ENCODE measurements at places on chromosomes 2 and 18. TPM values are rescaled to one million over a fixed set of nuclear protein-coding genes. Genes with fewer than 3 reads are reported as not detected.

- no peaks in the 10 kb centered on the region for H3K4me1 ChIP-seq
- DNase-seq, result no peak
- peaks cover 7% of the 10 kb centered on the region for H3K27me3 ChIP-seq
- no peak overlapping the region for H3K27ac ChIP-seq
- H3K36me3 ChIP-seq, result no peaks in the 10 kb centered on the region
Measured at GRCh38 chr2:173881461-173881860, 83.7 kb downstream of the SP3 start.

DNA sequence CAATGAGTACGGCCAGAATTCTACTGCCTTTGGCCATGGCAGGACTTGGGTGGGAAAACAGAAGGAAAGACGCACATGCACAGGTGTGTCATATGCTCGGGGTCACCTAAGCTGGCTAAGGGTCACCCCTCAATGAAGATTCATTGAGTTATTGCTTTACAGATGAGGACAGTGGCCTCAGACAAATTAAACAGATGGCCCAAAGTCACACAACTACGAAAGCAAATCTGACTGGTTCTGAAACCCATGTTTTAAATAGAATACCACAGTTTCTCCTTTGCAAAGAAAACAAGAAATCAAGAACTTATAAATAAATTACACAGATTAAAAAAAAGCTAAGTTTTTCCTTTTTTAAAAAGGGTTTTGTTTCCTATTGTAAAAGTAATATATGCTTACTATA is 70.5 kb downstream of the ID2 start:
- H3K27ac ChIP-seq, result no peak overlapping the region
- H3K4me3 ChIP-seq, result no peak overlapping the region
- no peak for DNase-seq
- H3K4me1 ChIP-seq, result no peaks in the 10 kb centered on the region
- no peaks in the 10 kb centered on the region for H3K27me3 ChIP-seq
- H3K36me3 ChIP-seq, result peaks cover 7% of the 10 kb centered on the region

- H3K27me3 ChIP-seq, result peaks cover 36% of the 10 kb centered on the region
- no peaks in the 10 kb centered on the region for H3K36me3 ChIP-seq
- H3K27ac ChIP-seq, result no peak overlapping the region
- DNase-seq, result no peak
- H3K4me1 ChIP-seq, result no peaks in the 10 kb centered on the region
Measured at GRCh38 chr2:134031539-134031938, 222.3 kb upstream of the MGAT5 start.

GRCh38 chr2:146642066-146642465 is 1202.8 kb upstream of the ACVR2A start:
- H3K36me3 ChIP-seq, result no peaks in the 10 kb centered on the region
- H3K27me3 ChIP-seq, result no peaks in the 10 kb centered on the region
- H3K4me1 ChIP-seq, result no peaks in the 10 kb centered on the region
- H3K4me3 ChIP-seq, result no peak overlapping the region
- DNase-seq, result no peak

- no peaks in the 10 kb centered on the region for H3K36me3 ChIP-seq
- H3K4me3 ChIP-seq, result no peak overlapping the region
- no peaks in the 10 kb centered on the region for H3K27me3 ChIP-seq
- DNase-seq, result no peak
Measured at GRCh38 chr2:205358351-205358815, 323.9 kb upstream of the NRP2 start.

DNA sequence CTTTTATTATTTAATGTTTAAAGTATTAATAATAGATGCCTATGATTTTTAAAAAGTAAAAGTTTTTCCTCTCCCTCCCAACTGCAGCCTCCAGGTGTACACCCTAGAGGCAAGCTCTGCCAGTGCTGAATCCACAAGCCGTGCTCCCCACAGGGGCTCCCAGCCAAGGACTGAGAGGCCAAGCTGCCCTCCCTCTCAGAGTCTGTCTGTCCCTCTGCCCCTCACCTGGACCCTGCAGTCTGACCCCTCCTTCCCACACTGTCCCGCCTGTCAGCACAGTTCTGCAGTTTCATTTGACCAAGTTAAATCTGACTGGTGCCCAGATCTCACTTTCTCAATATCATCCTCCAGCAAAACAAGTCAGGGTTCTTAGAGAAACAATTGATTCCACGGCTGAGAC is 14.8 kb upstream of the PROC start:
- DNase-seq, result no peak
- peaks cover 21% of the 10 kb centered on the region for H3K4me1 ChIP-seq
- no peak overlapping the region for H3K4me3 ChIP-seq

ZAP70 gene
- 160 TPM for total RNA-seq

CETN1 gene
- not detected for total RNA-seq
